Right kidney (tissue), 9 donors: ENCODE measurements at places on chromosomes 1 and 21.

DNA sequence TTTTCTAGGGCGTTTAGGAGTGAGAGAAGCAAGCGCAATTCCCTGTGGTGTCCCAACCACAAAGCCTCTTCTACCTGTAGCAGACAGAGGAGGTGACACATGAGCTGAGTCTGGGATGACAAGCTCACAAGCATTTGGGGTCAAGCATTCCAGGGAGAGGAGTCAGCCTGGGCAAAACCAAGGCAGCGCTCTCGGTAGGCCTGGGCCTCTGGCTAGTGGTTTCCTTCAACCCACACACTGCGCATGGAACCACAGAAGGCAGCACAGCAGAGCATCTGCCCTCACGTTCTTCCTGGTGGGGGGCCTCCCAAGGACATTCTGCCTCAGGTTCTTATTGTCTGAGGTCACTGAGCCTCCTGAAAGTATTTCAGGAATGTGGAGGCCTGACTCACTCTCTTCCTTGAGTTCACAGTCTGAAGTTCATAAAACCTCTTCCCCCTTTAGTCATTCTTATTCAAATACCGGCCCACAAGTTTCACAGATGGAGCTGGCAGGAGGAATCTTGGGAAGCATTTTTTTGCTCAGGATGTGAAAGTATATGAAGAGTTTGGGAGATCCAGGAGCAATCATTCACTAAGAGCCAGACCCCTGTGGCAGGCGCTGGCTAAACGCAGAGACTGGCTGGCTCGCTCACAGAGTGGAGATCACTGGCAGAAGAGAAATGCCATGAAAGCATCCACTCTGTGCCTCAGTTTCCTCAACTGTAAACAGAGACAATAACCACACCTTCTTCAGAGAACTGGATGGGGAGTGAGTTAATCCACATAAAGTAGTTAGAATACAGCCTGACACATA is 26.8 kb downstream of the CCN1 start:
- no peak for DNase-seq

- DNase-seq, result no peak
These were observed 8.9 kb downstream of the SIPA1L2 start for GRCh38 chr1:232621050-232621449.

GRCh38 chr1:111598544-111598943 is 21.0 kb upstream of the RAP1A start:
- no peak for DNase-seq

- DNase-seq, result peak; percentile 68
These were observed 3.1 kb downstream of the ACAP3 start for GRCh38 chr1:1304331-1305299.

DNA sequence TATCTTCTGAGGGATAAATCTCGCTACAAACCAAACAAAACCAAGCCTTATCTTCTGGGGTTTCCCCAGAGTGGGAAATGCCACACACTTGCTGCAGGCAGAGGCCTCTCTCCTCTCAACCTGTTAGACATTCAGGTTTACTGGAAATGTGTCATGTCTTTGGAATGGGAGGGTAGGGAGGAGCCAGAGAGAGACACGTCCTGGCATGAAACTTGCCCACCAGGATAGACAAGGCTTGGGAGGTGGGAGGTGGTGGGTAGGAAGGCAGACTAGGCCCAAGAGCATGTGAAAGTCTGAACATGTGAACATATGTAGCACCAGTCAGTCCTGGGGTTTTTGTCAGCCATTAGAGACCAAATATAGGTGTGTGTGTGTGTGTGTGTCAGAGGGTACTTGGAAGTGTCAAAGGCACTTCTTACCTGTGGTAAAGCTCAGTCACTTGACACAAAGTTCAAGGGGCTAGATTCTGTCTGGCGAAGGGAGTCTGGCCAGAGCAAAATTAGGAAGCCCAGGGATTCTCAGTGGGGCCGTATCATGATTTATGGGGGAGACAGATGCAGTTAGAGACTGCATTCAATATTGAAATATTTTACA is 32.4 kb upstream of the PIGC start:
- no peak for DNase-seq

DNA sequence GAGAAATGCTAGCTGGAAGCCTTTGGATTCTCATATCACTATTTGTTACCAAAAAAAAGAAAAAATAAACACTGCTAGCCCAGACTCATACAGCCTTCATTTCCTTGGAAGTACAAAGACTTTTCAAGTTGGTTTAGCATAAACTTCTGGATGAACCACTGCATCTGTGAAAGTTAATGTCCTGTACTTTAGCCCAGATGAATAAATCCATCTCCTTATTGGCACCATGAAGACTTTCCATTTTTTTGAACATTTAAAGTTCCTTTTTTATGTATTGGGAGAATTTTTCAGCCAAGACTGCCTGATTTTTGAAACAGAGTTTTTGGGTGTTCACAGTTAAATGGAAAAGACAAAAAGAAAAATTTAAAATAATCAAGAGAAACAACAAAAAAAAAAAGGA is 184.0 kb upstream of the C1orf87 start:
- no peak for DNase-seq
